ENCODE measurements at places on chromosomes 6 and 20.
A peak's percentile ranks its signal among the peaks of the same experiment; 100 is the strongest.

- DNase-seq, result no peak
Measured at GRCh38 chr20:20497242-20497978, 129.5 kb downstream of the INSM1 start.

- no peak for DNase-seq
Measured at GRCh38 chr6:168177103-168177891, 98.3 kb upstream of the FRMD1 start.

DNA sequence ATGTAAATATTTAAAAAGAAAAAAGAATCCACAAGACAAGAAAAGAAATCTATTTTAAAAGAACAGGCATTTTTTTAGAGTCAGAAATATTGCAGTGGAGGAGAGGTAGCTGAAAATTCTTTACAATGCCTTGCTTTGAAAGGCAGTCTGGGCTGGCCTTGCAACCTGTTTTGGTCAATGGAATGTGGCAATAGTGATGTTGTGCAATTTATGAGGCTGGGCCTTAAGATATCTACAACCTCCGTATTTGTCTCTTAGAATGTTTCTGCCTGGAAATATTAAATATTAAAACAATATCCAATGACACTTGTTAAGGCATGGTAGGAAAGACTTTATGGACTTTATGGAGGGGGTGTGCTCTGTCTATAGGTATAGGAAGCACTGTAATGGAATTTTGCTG lies 14.8 kb upstream of the SCGN start:
- DNase-seq, result no peak

DNA sequence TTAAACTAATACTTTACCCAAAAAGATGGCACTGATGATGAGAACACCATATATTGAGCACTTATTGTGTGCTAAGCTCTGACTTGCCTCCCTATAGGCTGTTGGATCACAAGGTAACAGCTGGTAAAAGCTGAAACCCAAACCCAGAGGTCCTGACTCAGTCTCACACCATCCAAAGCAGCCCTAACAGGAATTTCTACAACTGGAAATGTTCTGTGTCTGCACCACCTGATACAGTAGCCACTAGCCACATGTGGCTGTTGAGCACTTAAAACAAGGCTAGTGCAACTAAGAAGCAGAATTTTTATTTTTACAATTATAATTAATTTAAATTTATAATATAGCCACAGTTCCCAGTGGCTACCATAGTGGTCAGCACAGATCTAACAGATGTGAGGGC lies 15.6 kb upstream of the MATN4 start:
- DNase-seq, result no peak

GRCh38 chr6:37607944-37608343 lies 89.7 kb downstream of the MDGA1 start:
- DNase-seq, result no peak

DNA sequence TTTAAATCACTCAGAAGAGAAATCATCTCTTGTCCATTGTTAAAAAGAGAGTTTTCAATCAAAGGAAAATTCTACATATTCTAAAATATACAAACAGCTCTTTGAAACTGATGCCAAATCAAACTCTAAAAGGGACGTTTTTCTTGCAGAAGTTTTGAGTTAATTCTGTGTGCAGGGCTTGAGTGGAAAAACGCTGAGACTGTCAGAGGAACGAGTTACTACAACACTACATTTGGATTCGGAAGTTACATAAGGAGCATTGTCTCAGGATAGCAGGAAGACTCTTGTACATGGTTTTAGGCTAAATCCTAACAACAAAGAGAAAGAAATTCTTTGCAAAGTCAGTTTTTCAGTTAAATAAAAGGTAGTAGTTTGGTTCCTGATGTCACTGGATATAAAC lies 155.7 kb upstream of the SUPT3H start:
- DNase-seq, result no peak

DNA sequence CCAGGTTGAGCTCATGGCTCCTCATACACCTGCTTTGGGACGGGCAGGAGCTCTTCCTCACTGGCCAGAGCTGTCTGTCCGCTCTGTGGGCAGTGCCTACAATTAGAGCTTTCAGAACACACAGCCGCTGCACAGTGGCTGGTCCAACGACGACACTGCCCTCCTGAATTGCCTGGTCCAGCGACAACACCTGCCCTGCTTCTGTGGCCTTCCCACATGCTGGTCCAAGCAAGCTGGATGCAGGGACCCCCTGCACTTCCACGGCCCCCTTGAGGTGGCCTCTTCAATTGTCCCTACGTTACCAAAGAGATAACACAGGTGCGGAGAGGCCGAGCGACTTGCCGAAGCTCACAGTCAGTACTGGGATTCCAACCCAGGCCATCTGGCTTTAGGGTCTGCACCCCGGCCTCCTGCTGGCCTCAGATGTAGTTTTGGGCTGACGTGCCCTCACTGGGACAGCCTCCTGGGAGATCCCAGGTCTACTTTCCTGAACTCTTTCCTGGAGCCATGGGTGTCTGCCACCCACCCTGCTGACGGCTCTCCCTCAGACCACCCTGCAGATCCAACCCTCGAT lies 1.4 kb upstream of the CHRNA4 start:
- DNase-seq, result no peak

GRCh38 chr6:136158387-136158821 lies 91.7 kb downstream of the MTFR2 start:
- no peak for DNase-seq

DNA sequence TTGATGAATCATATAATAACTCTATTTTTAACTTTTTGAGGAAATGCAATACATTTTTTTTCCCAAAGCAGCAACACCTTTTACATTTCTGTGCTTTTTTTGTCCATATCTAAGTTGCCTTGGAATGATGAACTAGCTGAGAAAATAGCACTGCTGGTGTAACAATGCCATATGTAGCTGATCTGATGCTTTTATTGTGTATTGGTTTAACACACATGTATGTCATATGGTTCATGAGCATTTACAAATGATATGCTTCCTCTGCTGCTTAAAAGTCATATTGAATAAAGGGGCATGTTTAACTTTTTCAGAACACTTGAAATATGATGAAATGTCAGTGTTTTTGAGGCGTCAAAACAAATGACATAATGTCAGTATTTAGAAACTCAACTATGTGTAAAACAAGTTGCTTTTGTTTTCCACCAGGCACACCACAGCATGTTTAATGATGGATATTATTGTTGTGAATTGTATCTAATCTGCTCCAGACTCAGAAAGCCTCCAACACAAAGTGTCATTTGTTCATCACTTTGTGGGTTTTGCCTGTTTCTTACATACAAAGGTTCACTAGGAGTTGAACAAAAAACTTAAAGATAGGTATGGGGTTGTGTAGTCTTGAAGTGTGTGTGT lies 775.8 kb upstream of the FLRT3 start:
- no peak for DNase-seq

GRCh38 chr6:131368198-131368911 lies 204.7 kb upstream of the ARG1 start:
- peak; percentile 81 for DNase-seq

DNA sequence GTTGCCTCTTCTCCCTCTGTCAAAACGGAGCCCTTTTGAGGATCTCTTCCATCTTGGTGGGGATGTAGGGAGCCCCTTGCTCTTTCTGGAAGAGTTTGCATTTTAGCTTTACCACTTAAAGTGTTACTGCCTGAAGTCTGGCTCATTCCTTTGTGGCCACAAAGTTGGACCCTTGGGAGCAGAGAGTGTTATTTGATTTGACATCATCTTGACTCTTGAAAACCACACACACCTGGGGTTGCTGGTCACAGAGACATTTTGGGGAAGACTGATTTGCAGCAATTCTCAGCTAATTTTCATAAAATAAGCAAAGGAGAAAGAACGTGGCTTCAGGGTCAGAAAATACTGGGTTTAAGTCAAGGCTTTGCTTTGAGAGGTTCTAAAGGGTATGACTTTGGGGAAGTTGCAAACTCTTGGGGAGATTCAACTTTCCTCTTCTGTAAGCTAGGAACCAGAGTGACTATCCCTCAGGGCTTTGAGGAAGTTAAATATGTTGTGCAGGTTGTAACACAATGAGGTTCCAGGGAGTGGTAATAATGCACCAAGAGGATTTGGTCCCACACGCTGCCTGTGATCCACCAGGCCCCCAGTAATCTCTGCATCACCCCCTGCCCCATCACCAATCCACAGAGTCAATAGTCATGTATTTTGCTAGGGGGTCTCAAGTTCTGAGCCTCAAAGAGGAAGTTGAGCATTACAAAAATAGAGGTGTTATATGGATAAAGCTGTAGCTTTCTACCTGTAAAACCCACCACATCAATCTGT lies 141.6 kb upstream of the SLC24A3 start:
- no peak for DNase-seq

DNA sequence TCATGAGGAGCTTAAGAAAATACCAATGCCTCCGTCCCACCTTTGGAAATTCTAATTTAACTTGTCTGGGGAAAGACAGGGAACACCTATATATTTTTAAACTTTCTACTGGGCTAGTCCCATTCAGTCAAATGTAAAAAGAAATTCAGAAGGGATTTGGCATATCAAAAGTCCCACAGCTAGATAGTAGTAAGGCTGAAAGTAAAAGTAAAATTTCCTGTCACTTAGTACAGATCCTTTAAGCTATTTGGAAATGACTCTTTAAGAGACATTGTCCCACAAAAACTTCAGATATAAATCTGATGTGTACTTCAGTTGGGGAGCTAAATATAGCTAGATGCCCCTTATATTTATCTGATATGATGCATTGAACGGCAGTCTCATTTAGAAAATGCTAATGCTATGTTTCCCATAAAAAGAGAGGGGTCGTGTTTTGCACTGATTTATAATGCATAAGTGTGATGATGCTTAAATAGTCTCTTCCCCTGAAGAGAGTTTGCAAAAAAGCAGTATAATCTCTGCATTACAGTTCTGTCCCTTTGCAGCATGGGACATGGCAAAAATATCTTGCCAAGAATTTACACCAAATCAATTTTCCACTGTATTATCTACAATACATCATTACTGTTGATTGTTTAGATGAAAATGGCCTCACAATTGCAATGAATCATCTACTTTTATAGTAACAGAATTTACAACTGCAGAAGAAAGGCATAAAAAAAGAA lies 860.8 kb upstream of the MAP3K7 start:
- DNase-seq, result no peak

DNA sequence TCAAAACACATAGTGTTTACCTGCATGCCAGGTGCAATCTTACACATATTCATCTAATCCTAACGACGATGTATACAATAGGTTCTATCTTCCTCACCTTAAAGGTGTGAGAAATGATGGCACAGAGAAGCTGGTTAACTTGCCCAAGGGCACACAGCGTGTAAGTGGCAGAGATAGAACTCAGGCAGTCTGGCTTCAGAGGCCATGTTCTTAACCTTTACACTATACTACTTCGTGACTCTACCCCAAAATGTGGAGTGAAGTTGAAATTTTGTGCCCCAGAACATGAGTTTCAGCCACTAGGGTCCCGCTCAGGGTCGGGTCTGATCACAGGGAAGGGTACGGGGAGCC lies 584 bp downstream of the VPS52 start:
- DNase-seq, result no peak

DNA sequence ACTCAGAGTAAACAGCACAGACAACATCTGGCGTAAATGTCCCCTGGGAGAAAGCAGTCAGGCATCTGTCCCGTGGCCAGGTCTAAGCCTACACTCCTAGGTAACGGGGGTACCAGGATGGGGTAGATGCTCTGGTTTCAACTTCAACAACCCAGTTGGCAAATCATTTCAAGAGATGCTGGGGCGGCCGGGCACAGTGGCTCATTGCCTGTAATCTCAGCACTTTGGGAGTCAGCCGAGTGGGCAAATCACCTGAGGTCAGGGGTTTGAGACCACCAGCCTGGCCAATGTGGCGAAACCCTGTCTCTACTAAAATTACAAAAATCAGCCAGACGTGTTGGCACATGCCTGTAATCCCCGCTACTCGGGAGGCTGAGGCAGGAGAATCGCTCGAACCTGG lies 12.3 kb downstream of the PREX1 start:
- DNase-seq, result no peak

GRCh38 chr20:362271-363254 lies 15.7 kb downstream of the NRSN2 start:
- DNase-seq, result peak; percentile 83

- DNase-seq, result no peak
Measured at GRCh38 chr6:149433881-149434280, 33.8 kb downstream of the SUMO4 start.

- DNase-seq, result peak; percentile 39
Measured at GRCh38 chr6:27866357-27867050, 45.7 kb downstream of the OR2B2 start.

- DNase-seq, result no peak
Measured at GRCh38 chr6:30769853-30770524, 25.6 kb upstream of the IER3 start.

- DNase-seq, result no peak
Measured at GRCh38 chr20:39602649-39603048, 640.5 kb downstream of the DHX35 start.

- DNase-seq, result no peak
Measured at GRCh38 chr6:39995633-39996032, 61.4 kb upstream of the MOCS1 start.

DNA sequence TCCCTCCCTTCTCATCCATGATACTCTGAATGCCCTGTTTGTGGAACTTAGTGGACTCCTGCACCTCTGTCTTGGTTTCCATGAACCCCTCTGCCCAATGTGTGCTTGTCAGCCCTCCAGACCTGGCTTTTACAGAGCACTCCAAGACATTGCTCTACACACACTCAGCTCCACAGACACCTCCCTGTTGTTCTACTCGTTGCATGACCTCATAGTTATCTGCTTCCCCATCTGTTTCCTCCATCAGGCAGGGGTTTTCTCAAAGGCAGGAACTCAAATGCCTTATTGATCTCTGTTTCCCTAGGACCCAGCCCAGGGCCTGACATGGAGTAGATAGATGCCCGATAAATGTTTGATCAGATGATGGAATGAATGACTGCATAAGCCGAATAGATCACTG lies 13.3 kb downstream of the PLCG1 start:
- DNase-seq, result no peak

DNA sequence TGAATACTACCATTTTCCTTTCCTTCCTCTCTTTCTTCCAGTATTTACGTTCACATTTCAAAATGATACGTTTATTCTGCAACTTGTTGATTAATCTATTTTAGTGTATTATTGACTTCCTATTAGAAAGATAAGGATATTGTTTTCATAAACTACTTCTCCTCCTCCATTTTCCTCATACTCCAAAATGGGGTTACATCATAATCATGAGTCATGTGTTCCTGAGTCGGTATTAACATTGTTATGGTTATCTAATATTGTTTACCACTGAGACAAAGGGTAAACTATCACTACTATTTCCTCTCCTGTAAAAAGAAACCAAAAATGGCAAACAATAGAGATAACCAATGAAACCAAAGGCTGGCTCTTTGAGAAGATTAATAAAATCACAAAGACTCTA lies 126.5 kb upstream of the CDYL start:
- no peak for DNase-seq

DNA sequence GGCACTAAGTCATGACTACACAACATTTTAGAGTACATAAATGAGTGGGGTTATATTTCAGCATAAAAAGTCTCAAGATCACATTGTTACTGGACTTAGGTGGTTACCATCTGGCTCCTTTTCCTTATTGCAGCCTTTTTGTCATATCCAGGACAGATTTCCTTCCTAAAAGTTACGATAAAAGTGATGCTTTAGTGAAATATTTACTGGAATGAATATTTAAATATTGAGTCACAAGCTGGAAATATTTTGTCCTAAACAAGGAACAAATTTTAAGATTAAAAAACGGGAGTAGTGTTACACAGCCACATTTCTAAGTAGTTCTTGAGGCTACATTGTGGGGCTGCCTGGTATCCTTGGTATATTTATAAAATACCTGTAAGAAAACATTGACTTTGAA lies 52.2 kb downstream of the CDC40 start:
- no peak for DNase-seq
